ENCODE measurements at places on chromosomes 1 and 21. TPM values are rescaled to one million over a fixed set of nuclear protein-coding genes. Genes with fewer than 3 reads are reported as not detected.

DNA sequence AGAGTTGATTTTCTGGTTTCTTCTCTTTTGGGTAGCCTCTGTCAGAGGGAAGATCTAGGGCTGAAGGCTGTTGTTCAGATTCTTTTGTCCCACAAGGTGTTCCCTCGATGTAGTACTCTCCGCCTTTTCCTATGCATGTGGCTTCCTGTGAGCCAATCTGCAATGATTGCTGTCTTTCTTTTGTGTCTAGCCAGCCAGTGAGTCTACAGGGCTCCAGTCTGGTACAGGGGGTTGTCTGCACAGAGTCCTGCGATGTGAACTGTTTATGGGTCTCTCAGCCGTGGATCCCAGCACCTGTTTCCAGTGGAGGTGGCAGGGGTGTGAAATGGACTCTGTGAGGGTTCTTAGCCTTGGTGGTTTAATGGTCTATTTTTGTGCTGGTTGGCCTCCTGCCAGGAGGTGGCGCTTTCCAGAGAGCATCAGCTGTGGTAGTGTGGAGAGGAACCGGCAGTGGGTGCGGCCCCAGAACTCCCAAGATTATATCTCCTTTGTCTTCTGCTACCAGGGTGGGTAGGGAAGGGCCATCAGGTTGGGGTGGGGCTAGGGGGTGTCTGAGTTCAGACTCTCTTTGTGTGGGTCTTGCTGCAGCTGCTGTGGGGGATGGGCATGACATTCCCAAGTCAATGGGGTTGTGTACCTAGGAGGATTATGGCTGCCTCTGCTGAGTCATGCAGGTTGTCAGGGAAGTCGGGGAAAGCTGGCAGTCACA lies 81.3 kb upstream of the C21orf91 start:
- no peak for DNase-seq

EVA1B gene
- total RNA-seq, result 36.4 TPM

DNA sequence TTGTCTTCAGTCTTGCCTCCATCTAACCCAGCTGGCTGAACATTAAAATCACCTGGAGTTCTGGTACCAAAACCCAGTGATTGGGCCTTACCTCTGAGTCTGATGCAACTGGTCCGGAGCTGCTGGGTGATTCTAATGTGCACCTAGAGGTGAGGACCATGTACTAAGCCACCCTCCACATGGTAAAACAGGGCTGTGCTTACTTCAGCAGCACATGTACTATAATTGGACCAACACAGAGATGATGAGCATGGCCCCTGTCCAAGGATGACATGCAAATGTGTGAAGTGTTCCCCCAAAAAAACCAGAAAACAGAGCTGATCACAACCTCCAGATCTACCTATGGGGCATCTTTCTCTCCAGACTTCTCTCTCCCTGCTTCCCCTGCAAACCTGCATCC lies 37.0 kb downstream of the ELK4 start:
- no peak for DNase-seq

GRCh38 chr1:55323760-55324159 lies 108.6 kb upstream of the USP24 start:
- no peak for DNase-seq

- no peak for DNase-seq
These were observed 60.8 kb downstream of the EDN2 start for GRCh38 chr1:41423511-41424191.

GRCh38 chr1:192639607-192640368 lies 3.8 kb downstream of the RGS13 start:
- DNase-seq, result no peak

GRCh38 chr1:115222616-115223402 lies 115.2 kb downstream of the NGF start:
- no peak for DNase-seq

- DNase-seq, result no peak
These were observed 8.8 kb upstream of the LMX1A start for GRCh38 chr1:165365341-165365740.

DNA sequence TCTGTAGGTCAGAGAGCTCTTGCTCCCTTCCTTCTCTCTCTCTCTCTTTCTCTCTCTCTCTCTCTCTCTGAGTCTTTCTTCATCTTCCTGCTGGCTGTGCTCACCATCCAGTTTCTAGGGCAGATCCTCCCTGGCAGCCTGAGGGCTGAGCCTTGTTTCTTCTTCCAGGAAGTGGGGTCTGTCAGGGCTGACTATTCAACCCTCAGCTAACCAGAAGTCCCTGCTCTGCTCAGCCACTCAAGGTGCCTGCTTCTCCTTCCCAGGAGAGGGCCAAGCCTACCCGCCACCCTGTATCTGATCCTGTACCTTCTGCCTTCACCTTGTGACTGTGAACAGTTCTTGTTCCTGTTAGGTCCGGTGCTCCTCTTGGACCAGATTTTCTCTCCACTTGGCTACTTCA lies 107.6 kb upstream of the ETV3 start:
- DNase-seq, result no peak

DNA sequence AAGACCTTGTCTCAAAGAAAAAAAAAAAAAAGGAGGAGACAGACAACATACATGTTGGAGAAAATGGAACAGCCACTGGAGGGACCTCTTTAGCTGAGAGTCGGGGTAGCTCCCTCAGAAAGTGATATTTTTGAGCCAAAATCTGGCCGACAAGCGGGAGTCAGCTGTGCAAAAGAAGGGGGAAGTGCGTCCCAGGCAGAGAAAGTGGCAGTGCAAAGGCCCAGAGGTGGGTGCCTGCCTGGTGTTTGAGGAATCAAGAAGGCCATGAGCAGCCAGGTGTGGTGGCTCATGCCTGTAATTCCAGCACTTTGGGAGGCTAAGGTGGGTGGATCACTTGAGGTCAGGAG lies 6.1 kb upstream of the CROCC start:
- DNase-seq, result no peak

FCRL1 gene
- 1.4 TPM for total RNA-seq

- DNase-seq, result peak; percentile 48
These were observed 348.1 kb upstream of the VAMP3 start for GRCh38 chr1:7422966-7423365.

RSPH1 gene
- 0.58 TPM for total RNA-seq

DNA sequence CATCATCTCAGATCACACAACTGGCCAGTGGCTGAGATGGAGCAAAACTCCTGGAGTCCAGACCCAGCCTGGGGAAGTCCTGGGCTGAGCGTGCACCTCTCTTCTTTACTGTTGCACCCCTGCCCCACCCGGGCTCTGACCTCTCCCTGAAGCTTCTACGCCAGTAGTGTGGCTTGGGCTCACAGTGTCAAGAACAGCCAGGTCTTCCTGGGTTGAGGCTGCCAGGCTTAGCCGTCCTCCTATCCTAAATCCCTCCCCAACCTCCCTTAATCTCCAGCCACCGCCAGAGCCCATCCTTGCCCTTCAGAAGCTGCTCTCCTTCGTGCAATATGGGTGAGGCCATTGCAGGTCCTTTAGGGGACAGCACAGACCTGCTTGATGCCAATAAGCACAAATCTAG lies 399.2 kb upstream of the VAMP3 start:
- no peak for DNase-seq

DNA sequence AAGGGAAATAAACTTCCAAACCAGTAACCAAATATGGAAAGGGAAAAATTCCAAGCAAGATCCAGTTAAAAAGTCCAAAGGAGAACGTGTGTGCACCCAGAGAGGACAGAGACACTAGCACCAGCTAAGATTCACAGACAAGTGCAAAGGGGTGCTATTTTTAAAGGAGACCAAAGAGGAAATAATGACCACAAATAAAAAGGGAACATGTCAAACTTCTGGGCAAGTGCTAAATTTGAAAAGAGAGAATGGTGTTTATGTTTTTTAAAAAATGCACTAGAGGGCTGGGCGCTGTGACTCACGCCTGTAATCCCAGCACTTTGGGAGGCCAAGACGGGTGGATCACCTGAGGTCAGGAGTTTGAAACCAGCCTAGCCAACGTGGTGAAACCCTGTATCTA lies 8.6 kb downstream of the JAM2 start:
- DNase-seq, result no peak

DNA sequence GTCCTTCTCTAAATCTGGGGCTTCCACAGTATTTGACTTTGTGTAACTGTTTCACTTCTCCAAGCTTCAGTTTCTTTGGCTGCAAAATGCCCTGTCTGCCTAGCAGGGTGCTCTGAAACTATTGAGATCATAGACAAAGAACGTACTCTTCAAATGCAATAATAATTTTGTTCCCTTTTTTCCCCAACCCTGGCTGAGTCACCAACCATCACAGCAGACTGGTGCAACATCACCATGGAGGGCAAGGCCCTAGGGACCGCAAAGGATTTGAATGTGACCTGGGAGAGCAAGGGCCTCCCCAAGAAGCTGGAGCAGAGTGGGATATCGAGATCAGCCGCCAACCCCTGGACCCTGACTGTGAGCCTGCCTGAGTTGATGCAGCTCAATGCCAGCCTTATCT lies 115.0 kb downstream of the FCRL5 start:
- DNase-seq, result no peak

DNA sequence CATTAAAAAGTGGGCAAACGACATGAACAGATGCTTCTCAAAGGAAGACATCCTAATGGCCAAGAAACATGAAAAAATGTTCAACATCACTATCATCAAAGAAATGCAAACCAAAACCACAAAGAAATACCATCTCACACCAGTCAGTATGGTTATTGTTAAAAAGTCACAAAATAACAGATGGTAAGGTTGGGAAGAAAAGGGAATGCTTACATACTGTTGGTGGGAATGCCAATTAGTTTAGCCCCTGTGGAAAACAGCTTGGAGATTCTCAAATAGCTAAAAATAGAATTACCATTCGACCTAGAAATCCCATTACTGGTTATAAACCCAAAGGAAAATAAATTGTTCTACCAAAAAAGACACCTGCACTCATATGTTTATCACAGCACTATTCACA lies 369.4 kb downstream of the KCNH1 start:
- DNase-seq, result no peak

DNA sequence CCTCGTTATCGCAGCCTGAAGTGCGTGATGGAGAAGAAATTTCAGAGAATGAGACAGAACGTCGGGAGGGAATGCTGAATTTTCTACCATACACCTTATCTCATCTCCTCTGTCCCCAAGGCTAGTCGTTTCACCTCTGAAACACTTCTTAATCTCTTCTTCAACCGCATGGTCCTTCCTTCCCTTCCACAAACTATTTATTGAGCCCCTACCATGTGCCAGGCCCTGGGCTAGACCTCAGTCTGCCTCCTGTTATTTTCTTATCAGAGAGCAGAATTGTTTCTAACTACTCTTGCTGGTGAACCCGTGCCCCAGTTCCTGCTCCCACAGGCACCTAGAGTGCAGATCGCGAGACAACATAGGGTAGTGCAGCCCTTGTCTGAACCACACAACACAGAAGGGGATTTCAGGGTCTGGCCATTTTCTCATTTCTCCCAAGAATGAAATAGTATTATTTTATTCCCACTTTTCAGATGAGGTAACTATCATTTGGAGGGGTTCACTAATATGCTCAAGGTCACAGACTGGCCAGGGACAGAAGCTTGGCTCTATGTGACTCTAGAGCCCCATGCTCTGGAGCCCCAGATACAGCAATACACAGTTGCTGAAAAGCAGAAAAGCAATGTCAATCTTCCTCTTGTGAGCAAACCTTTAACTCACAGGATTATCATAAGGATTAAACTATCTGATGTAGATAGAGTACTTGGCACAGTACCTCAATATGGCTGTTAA lies 598 bp upstream of the ADIPOR1 start:
- no peak for DNase-seq

TGFB2 gene
- total RNA-seq, result 46.8 TPM

- DNase-seq, result no peak
These were observed 11.5 kb downstream of the KTI12 start for GRCh38 chr1:52022133-52022532.

DNA sequence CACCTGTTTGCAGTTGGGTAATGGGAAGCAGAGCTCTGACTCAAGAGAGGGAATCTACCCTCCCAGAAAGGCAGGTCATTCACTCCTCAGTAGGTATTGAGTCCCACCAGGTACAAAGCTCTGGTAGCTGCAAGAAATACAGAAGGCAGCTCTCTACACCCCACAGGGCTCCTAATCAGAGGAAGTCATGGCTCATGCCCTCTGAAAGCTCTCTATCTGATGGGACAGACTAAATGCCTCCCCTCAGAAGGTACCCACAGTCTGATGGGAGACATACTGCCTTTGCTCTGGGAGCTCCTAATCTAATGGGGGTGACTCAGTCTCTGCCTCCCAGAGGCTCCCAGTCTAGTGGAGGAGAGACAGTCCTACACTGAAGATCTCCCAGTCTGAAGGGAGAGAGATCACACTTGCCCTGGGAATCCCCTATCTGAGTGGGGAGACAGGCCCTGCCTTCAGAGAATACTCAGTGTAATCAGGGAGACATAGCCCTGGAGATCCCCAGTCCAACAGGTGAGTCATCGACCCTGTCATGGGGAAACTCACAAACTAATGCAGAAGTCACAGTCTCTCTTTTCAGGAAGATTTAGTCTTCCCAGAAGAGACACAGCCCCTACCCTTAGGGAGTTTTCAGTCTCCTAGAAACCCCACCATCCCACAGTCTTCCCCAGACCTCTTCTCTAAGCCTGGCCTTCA lies 23.7 kb downstream of the CAMK1G start:
- DNase-seq, result no peak

DNA sequence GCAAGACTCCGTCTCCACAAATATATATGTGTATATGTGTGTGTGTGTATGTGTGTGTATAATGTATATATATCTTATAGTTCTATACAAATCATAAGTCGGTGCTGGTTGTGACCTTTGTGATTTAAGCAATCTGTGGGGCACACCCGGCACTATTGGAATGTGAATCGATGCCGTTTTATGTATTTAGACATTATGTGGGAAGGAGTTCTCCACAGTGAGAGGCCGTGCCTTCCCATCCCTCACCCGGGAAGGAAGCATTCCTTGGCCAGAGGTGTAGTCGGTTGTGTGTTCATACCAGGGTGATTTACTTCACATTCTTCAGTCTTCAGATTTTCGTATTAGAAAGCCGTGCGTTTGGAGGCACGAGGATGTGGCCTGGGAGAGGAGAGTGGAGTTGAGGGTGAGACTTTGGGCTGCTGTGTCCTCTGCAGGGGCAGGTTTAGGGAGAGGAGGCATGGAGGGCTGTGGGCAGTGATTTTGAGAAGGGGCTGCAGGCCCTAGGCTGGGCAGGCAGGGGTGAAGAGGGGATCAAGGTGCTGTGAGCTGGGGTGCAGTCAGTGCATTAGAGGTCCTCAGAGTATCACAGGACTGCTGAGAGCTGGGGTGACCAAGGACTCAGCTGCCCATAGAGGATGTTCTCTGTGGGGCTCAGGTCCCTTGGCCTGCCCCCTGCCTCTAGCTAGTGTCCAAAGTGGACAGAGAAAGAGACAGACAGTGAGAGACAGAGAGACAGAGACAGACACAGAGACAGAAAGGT lies 57.7 kb downstream of the TRIM11 start:
- DNase-seq, result peak; percentile 23

ITPKB gene
- 81.2 TPM for total RNA-seq

DNA sequence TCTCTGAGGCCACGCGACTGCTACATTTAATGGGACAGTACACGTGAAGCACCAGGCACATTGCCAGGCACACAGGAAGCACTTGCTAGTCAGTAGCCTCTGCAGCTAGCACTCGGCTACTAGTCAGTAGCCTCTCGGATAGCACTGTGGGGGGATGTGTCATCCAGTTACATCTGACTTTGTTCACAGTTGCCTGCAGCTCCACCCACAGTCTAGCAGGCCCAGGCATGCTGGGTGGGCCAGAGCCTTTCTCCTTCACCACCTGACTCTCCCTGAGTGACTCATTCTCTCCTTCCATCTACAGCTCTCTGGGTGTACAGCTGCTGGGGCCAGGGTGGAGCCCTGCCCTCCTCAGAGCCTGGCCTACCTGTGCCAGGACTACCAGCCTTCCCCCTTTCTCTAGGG lies 51.5 kb downstream of the PTPRF start:
- DNase-seq, result no peak

- DNase-seq, result no peak
These were observed 205.9 kb upstream of the DPYD start for GRCh38 chr1:98126740-98127139.

IL12RB2 gene
- 2.3 TPM for total RNA-seq

- no peak for DNase-seq
These were observed 51.4 kb downstream of the MARK1 start for GRCh38 chr1:220579317-220579716.

MAGI3 gene
- total RNA-seq, result 15.9 TPM
